ENCODE measurements at places on chromosomes 6 and 20.

DNA sequence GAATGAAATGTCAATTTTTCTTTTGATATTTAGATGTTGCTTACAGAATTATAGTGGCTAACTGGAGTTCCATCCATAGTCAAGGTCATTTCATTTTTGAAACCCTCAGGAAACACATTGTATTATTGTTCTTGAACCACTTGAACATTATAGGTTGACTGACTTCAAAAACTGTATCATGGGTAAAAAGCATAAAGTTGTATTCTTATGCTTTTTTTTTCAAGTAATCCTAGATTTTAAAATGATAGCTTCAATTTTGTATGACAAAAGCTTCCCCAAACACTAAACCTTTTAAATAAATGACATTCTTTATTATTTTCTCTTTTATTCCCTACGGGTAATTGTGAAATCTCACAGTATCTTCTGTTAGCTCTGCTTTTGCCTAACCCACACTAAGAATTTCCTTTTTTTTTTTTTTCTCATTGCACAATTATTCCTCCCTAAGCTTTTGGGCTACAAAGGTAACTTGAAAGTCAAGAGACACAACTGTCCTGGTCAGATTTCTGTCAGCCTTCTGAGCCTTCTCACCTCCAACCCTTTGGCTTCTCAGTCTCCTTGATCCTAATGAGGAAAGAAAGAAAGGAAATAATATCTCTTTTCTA is 36.9 kb upstream of the LAMA4 start:
- DNase-seq, result no peak

DNA sequence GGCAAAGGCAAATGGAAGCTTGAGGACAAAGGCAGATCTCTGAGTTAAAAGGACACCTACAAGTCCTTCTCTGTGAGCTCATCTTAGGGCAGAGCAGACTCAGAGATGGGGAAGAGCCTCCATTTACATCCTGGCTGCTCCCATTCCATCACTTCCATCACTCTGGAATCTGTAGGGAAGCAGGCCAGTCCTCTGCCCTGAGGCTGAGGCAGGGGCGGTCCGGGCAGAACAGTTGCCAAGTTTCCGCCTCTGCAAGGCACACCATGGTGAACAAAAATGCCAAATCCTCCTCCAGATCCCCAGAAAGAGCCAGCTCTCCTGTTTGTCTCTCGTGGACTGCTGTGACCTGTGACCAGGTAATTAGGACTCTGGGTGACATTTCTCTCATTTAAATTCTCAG is 209.6 kb upstream of the SSTR4 start:
- no peak for DNase-seq

DNA sequence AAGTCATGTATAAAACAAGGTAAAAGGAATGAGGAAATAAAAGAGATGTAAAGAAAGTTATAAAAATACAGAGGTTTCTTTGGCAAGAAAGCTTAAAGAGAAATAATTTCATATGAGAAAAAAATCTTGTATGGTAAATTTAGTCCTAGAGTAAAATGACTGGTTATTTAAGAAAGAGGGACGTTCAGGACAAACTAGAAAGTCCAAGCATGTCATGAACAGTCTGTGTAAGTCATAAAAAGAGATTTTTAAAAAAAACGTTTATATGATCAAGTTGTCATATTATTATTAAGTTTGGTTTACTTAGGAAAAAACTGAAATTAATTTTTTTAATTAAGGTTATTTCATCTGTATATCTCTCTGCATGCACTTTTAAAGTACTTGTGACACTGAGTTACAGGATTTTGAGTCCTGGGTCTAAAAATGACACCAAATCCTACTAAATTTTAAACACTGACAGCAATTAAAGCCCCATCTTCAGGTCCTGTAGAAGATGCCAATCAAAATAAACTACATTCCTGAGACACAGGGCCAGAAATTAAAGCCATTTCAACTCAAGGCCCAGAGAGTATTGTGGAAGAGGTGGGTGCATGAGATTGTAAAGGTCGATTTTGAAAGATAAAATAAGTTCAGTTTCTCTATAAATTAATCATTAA is 62.4 kb downstream of the AGPAT4 start:
- DNase-seq, result no peak

GRCh38 chr6:135411339-135411738 is 86.2 kb downstream of the AHI1 start:
- no peak for DNase-seq

DNA sequence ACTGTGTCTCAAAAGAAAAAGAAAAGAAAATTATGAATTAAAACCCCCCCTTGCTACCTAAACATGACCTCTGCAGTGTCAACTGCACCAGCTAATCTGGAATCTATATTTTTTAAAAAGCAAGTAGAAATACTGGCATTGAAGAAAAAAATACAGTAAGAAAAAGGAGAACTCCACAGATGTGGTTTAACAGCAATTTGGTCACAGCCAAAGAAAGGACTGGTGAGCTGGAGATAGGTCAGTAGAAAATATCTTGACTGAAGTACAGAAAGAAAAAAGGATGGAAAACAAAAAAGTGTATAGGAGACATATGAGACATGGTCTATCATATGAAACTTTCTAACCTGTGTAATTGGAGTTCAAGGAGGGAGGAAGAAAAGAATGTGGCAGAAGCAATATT is 44.1 kb upstream of the ERVFRD-1 start:
- no peak for DNase-seq

DNA sequence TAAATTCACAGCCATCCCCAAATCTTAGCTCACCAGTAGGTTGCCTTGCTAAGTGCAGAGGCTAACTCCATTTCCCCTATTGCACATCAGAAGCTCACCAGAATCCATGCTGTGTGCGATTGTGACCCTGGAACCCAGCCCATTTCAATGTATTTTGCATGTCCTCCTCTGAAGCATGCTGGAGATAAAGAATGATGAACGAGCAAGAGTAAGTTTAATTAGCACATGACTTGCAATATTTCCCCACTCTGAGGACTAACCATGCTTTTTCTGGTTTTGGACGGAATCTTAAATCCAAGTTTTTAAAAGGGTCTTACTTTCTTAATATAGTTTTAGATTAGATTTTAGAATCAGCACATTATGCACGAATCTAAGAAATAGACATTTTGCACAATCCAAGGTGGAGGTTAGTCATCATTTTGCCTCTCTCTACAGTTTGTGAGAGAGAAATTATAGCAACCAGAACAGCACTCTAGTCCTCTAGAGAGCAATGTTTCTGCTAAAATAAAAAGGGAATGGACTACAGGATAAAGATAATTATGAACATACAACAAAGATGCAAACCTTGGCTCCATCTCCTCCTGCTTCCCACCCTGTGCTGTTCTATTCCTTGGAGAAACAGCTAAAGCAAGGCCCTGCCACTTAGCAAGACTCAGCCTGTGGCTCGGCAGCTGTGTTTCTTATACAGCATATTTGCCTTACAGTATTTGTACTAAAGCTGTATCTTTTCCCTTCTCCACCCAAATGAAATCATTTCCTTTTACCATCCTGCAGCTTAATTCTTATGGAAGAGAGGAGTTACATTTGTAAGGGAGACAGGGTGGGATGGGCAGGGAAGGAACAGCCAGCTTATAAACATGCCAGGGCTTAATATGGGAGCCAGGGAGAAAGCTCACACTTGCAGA is 24.9 kb upstream of the LAMA4 start:
- no peak for DNase-seq

- DNase-seq, result no peak
Observed at GRCh38 chr20:60993433-60994044, 258.5 kb upstream of the CDH4 start.

DNA sequence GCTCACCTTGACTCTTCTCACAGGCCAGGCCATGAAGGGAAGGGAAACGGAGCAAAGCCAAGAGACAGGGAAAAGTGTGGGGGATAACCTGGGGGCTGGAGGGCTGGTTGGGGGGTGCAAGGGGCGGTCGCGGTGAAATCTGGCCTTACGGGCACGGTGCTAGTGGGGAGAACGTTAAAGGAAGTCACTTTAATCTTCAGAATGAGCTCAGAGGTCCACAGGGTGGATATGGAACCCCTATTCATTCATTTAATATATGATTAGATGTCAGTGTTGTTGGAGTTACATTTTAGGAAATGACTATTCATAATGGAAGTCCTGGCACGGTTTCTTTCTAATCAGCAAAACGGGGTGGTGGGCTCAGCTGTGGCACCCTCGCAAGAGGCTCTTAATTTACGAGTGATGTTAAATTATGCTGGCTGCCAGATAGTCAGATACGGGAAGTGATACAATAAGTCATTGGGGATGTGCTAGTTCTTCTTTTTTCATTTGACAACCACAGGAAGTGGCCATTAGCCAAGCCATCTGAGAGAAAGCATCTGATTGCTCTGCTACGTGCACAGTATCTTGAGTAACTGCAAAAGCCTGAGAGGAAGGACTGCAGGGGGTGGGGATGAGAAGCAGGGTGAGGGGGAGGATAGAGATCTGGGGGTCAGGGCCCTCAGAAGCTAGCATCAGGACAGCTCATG is 253.0 kb downstream of the QKI start:
- DNase-seq, result no peak

DNA sequence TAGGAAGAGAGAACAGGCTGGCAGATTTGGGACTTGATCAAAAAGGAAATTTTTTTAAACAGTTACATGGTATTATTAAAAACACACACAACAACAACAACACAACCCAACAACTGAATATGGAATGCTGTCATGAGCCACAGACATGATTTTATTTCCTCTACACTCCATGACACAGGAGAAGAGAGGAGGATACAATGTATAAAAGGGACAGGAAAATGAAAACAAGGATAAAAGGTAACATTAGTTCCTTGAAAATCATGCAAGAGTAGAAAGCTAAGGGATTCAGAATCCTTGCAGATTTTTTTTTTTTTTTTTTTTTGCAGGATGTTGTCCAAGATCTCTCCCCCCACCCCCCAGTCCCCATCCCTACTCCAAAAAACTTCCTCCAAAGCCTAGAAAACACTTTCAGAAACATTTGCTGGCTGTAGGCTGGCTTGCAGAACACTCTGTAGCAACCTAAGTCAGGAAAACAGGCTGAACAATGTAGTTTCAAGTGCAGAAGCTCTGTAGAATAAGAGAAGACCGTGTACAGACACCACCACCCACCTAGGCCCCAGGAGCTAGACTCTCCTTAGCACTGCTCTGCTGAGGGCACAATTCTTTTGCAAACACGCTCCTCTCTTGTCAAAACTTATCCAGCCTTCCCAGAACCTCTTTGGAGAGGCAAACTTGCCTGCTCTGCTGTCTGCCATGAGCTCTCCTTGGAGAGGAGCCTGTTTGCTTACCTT is 845 bp downstream of the ZMYND8 start:
- no peak for DNase-seq

GRCh38 chr6:124260337-124260736 is 456.7 kb downstream of the NKAIN2 start:
- no peak for DNase-seq

All from stimulated activated CD4-positive, alpha-beta T cell treated with anti-CD3 and anti-CD28 coated beads, Interleukin-2, amount 100 ng/mL, for 48 hours (primary cell).